ENCODE measurements at places on chromosomes 5 and 9.

DNA sequence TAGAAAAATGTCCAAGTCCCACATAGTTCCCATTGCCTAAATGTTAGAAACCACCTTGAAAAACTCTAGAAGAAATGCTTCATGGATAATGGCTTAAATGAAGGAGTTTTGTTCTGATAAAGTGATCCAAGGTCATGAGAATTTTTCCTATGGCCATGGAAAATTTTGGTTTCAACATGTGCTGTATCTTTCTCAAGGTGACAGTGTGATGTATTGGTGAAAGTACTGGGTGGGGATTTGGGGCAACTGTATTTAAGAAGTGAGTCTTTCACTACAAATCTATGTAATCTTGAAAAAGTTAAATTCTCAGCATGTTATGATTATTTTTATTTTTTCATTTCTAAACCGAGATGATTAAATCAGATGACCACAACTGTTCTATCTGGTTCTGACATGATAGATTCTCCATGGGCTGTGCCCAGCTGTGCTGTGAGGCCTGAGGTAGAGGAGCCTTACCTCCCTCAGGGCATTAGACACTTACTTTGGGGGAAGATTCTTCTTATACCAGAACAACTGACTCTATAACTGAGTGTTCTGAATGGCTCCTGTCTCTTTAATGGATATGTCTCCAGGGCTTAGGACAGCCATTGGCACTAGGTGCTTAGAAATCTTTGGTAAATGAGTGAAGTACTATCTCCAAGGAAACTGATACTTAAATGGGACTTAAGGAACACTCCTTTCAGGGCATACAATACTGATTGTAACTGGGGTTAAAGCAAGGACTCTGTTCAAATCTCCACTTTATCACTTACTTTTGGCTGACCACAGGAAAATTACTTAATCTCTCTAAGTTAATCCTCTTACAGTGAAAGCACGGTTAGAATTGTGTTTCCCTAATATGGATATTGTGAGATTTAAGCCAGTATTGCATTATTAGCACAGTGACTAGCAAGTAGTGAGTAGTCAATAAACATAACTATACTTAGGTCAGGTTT is 397.4 kb upstream of the MEF2C start:
- no peak for DNase-seq

GRCh38 chr5:139296862-139297326 is 3.4 kb downstream of the MATR3 start:
- no peak for DNase-seq

- no peak for DNase-seq
Observed at GRCh38 chr9:98658951-98659351, 49.8 kb downstream of the GABBR2 start.

GRCh38 chr5:61496446-61496845 is 164.4 kb downstream of the ZSWIM6 start:
- DNase-seq: no peak

- no peak for DNase-seq
Observed at GRCh38 chr5:81336556-81336955, 35.2 kb downstream of the ZCCHC9 start.

DNA sequence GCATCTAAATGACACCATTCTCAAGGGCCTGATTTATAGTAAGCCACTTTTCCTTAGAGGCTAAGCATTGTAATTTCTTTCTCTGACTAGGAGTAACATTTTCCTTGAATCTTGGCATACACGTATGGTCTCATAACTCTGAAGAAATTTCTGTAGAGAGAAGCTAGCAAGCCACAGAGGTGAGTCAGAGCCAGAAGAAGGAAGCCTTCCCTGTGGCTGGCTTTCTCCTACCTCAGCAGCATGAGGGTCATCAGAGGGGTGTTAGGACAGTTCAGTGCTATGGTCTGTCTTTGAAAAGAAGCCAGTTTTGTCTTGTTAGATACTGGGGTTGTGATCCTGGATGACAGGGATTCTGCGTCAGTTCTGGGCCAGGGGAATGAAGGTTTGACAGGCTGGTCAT is 3.2 kb downstream of the SNX30 start:
- DNase-seq: no peak
